Stimulated activated CD8-positive, alpha-beta memory T cell treated with anti-CD3 and anti-CD28 coated beads, Interleukin-2, amount 100 ng/mL, for 1 hour (primary cell): ENCODE measurements at places on chromosomes 13 and 19.

- no peak for DNase-seq
Measured at GRCh38 chr19:10519421-10519820, 2.2 kb upstream of the S1PR5 start.

GRCh38 chr19:7999376-7999775, 6.1 kb downstream of the ELAVL1 start:
- no peak for DNase-seq

DNA sequence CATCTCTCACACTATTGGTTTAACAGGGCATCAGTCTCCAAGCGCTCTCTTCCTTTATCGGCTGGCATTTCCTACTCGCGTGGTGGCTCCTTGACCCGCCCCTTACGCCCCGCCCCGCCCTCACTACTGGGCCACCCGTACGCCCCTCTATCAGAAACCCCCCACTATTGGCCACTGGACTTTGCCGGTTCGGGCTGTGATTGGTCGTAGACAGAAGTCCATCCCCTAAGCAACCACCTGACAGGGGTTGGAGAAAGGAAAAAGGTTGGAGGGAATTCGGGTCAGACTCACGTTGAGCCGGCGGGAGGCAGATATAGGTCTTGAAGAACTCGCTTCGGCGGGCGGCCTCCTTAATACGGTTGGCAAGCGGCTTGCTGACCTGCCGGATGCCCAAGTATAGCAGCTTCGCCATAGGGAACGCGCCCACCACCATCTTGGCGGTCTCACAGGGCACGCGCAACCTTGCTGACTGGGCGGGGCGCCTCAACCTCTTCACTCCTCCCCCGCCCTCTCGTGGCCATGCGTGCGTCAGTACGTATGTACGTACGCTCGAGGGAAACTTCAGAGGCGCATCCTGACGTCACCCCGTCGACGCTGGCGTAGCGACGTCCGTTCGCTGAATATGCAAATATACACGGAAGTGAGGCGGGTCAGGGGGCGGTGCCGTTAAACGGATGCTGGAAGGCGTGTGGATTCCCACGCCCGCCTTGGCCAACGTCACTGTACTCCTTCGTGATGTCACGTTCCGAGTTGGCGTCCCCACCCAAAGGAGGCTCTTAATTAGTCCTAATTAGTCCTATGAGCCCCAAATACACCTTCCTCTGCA, at the start of gene OPA3:
OPA3 (minus strand) TSS at position 471 of the 826 bp plus-strand sequence; CDS start at position 433, 38 bp downstream.
- DNase-seq = peak; percentile 98

DNA sequence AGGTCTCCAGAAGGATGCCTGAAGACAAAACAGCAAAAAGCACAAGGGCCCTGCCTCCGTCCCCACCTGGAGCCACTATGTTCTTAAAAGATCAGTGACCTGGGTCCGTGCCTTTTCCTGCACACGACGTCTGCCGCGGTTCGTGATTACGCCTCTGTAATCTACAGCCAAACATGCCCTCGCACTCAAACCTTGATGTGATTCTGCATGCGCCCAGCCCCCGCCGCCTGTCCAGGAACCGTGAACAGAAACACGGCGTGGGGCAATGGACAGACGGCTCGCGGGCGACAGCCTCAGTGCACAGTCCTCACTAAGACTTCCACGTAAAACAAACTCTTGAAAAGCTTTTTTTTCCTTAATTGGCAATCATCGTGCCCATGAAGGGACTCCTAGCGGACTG, 15.5 kb downstream of the C13orf46 start:
- no peak for DNase-seq

DNA sequence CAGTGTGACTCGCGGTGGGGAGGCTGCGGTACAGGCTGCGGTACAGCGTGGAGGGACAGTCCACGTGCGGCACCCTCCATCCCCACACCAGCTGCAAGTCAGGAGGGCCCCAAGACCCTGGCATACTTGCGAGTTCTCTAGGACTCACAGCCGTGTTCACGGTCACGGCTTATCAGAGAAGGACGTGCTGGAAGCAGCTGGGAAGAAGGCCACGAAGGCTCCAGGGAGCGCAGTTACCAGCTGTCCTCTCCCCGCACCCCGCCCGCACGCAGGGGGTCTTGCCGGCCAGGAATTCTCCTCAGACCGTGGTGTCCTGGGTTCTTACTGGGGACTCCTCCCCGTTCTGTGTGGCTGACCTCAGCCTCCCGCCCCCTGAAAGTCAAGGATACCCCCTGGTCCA, 6.2 kb downstream of the ZNF444 start:
- DNase-seq = no peak
